ENCODE measurements at places on chromosomes 2 and 18.

DNA sequence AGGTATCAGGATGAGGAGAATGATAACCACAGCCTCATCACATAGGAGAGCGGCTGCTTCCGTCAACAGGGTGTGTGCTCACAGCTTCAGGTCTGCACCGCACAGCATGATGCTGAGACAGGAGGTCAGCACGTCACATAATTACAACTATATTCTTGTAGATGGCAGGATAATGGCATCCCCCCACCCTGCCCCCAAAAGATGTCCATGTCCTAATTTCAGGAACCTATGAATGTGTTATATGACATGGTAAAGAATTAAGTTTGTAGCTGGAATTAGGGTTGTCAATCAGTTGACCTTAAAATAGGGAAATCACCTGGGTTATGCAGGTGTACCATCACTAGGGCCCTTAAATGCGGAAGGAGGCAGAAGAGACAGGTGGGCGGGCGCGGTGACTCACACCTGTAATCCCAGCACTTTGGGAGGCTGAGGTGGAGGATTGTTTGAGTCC is 73.9 kb downstream of the ARL4C start:
- DNase-seq: no peak

DNA sequence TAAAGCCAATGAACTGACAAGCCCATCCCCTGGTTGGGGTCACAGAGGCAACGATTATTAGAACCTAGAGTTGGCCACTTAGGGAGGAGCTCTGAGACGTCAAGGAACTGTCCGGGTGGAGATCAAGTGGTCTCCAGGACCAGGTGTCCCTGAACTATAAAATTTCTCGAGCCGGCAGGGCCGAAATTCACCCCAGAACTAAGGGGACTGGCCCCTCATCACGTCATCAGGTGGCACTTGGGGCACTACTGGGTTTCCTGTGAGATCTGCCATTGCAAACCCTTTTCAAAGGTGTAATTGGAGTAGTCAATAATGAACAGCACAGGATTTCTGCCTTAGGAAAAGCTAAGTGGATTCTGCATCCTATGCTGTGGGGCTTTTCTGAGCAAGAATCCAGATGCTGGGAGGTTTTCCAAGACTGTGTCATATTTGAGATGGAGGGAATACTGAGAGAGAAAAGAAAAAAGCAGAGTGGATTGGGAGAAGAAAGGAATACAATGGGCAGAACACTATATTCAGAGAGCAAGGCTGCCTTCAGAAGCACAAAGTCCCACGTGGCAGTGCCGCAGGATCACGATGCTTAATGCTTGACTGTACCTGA is 113.6 kb downstream of the ALPK2 start:
- no peak for DNase-seq

GRCh38 chr18:24055878-24056277 is 41.3 kb downstream of the TTC39C start:
- no peak for DNase-seq

GRCh38 chr2:148569221-148569620 is 75.3 kb upstream of the EPC2 start:
- DNase-seq: no peak

All from stimulated activated CD8-positive, alpha-beta memory T cell treated with anti-CD3 and anti-CD28 coated beads, Interleukin-4, amount 100 ng/mL, for 1 hour (primary cell).